ENCODE measurements at places on chromosomes 1 and 21. TPM values are rescaled to one million over a fixed set of nuclear protein-coding genes. Genes with fewer than 3 reads are reported as not detected.

The SPRR3 gene
- total RNA-seq: not detected

The ST6GALNAC3 gene
- 6.6 TPM for total RNA-seq

GRCh38 chr1:68119445-68119844, 69.0 kb upstream of the DIRAS3 start:
- no peak for DNase-seq

The OR2W3 gene
- not detected for total RNA-seq

DNA sequence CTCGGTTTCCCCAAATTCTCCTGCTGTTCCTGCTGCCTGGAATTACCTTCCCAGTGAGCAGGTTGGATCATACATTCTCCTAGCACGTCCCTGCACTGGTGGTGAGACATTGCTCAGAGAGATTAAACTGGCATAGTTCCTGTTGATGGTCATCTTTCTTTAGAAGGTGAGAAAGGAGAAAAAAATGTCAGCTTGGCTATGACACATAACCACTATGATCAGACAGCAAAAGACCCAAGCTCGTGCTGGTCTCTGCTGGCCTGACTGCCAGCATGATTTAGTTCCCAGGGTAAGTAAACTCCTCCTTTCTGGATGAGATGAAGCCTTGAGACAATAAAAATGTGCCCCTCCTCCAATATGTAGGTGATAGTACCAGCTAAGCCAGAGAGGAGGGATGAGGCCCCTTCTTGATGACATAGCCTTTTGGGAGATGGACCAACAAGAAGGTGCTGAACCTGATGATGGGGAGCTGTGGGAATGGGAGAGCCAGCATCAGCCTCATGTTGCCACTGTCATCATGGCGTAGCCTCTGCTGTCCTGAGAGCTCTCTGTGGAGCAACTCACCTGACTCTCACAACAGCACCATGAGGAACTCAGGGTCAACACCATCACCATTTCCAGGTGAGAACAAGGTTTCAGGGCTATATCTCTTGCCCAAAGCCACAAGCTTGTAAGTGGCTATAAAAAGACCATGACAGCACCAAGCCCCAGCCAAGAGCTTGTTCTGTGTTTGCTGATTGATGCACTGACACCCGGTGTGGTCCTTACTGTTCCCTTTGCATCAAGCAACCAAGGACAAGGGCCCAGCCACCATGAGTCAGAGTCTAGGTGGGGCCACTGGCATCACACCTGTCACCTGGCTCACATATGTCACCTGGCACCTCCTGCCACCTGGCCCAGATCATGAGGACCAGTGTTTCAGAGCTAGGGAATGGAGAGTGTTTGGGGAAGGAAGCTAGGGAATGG, 200.0 kb downstream of the MATN1 start:
- DNase-seq: no peak

- DNase-seq: no peak
Observed at GRCh38 chr1:45230537-45230936, 24.1 kb upstream of the ZSWIM5 start.

The CFAP74 gene
- not detected for total RNA-seq

The CFAP107 gene
- total RNA-seq: not detected

Data from T-cell (primary cell).